ENCODE measurements at places on chromosomes 2 and 18.

DNA sequence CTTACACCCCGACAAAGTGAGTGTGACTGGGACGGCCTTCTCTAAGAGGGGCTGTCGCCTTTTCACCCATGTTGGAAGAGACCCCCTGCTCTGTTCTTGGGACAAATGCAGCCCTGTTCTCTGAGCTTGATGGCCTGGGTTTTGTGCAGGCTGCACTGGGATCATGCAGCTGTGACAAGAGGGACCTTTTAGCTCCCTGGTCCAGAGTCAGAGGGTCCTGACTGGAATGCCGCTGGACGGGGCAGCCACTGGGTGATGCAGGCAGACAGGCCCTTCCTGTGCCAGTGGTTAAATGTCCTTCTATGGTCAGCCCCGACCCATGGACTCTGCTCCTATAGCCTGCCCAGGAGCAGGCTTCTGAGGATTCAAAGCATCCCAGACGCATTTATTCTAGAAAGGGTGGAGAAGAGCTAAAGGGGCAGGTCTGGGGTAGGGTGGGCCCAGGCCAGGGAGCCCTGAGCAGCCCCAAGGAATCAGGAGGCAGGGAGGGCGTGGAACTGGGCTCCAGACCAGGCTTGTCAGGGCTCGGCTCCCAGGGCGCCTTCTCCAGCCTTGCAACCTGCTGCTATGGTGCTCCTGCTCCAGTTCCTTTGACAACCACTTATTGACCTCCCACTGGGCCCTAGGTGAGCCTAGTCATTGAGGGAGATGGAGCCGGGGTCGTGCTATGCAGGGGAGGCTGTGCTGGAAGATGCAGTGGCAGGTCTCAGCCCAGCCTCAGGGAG, 277.9 kb upstream of the HS6ST1 start:
- no peaks in the 10 kb centered on the region for H3K36me3 ChIP-seq
- DNase-seq: no peak
- no peaks in the 10 kb centered on the region for H3K27me3 ChIP-seq
- H3K27ac ChIP-seq: no peak overlapping the region

DNA sequence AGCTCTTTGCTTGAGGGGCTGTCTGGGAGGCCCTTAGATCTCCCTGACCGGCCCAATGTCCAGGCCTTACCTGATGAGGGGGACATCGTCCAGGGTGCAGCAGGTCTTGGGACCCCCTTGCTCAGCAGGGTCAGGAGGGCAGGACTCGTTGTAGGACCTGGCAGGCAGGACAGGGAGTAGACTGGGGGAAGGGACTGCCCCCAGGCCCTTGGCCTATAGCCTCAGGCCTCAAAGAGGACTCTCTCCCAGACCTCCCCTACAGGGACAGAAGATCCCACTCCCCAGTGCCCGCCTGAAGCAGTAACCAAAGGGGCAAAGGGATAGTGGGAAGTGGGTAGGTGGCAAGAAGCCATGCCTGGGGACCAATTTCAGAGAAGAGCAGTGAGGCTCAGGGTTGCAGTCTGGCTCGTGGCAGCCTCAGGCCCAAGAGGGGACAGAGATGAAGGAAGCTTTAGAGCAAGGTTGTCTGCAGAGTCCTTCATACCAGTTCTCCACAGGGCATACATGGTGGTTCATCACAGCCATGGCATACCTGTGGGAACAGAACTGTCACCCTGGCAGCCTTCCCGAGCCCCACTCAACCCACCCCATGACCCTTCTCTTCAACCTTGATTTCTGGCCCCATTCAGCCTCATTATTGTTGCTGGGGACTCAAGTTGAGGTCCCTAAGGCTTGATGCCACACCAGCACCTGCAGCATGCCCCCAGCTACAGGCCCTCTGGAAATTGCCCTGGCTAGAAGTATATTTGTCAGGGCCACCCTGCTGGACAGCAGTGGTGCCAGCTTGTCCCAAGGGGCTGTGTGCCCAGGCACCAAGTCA, 1.3 kb downstream of the TMEM150A start:
- no peak overlapping the region for H3K27ac ChIP-seq
- H3K4me1 ChIP-seq: peaks cover 27% of the 10 kb centered on the region
- no peaks in the 10 kb centered on the region for H3K27me3 ChIP-seq

DNA sequence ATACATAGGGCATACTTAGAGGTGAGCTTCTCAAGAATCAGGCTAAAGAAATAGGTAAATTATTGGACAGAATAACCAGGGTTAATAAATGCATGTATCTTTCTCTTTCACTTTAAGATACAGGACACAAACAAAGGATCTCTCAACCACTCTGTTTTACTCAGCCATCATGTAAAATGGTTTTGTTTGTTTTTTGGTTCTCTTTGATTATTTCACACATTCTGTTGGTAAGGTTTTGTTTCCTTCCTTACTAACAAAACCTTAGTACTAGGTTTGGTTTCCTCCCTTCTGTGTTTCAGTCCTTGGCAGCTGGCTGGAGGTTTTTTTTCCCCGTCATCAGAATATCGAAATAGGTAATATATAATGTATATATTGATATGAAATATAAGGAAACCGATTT, 1506.8 kb upstream of the TMEFF2 start:
- H3K4me3 ChIP-seq: no peak overlapping the region
- no peak overlapping the region for H3K27ac ChIP-seq
- no peaks in the 10 kb centered on the region for H3K36me3 ChIP-seq
- no peaks in the 10 kb centered on the region for H3K27me3 ChIP-seq
- no peak for DNase-seq

- H3K36me3 ChIP-seq: peaks cover 3% of the 10 kb centered on the region
- H3K4me1 ChIP-seq: peaks cover 33% of the 10 kb centered on the region
- no peak overlapping the region for H3K4me3 ChIP-seq
- H3K27ac ChIP-seq: peak overlapping the region; percentile 20
Observed at GRCh38 chr2:226978300-226978699, 142.4 kb downstream of the RHBDD1 start.
